Activated B cell treated with CpG ODN at 0.5 μM for 24 hours (primary cell): ENCODE measurements at places on chromosomes 1 and 21. TPM values are rescaled to one million over a fixed set of nuclear protein-coding genes. Genes with fewer than 3 reads are reported as not detected.

DNA sequence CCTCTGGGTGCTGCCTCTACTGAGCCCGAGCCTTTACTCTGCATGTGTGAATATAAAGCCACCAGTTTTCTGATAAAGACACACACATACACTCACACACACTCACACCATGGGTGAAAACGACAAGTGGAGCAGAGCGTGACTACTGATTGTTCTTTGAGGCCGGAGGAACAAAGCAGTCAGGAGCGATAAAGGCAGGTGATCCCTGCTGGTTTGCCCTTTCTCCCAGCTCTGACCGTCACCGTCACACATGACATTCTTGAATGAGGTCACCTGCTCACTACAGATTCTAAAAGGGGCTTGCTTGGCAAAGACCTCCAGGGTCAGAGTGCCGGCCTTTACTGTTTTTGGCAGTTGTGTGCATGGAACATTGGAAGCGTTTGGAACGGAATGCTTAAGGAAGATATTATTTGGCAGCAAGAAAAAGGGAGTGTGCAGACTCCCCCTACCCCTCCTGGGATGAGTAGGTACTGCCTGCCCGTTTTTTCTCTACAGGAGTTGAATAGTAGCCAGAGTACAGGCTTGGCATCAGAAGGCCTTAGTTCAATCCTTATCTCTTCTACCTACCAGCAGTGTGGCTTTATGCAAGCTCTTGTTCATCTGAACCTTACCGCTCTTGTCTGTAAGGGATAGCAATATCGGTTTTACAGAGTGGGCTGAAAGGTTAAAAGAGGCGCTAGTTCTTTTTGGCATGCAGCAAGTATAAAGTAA is 79.7 kb downstream of the PBX1 start:
- no peak for DNase-seq

GRCh38 chr1:159943908-159944622 is 1.3 kb downstream of the IGSF9 start:
- DNase-seq: no peak

DNA sequence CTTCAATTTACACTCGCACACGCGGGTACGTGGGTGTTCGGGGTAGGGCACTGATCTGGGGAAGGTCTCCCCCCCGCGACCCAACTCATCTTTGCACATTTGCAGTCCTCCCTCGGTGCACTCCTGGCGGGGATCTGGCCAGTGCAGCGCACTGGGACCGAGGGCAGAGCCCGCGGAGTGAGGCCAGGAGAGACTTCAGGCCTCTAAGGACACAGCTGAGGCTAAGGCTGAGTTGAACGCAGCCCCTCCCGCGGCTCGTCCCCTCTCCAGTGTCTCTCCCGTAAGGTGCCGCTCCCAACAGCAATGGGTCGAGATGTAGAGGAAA is 936 bp upstream of the NCAM2 start:
- peak; percentile 18 for DNase-seq

- peak; percentile 61 for DNase-seq
Measured at GRCh38 chr1:47192458-47193384, 2.9 kb upstream of the PDZK1IP1 start.

GRCh38 chr1:198858033-198858432 is 219.2 kb downstream of the PTPRC start:
- no peak for DNase-seq

NADK gene
- total RNA-seq: 106 and 122 TPM in 2 replicates

MROH9 gene
- not detected in 2 replicates for total RNA-seq

PDPN gene
- not detected in 2 replicates for total RNA-seq
